Neuronal stem cell (in vitro differentiated cells): ENCODE measurements at places on chromosomes 2 and 18.

DNA sequence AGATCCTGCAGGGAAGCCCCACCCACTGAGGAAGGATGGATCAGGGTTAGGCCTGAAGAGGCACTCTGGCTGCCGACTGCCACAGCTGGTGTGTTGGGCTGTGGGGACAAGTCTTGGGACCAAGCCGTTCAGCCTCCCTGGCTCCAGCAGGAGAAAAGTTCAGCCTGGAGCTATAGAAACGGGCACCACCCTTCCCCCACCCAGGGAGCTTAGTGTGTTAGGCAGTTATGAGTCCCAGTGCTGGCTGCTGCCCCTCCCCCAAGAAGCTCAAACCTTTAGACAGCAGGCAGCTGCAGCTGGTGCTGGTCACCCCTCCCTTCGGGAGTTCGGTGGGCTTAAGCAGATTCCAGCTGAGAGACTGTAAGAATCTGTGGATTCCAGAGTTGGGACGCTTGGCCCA, 447.1 kb upstream of the HS6ST1 start:
- no peak for DNase-seq

- no peak for DNase-seq
Measured at GRCh38 chr2:134943540-134943939, 24.9 kb downstream of the CCNT2 start.

DNA sequence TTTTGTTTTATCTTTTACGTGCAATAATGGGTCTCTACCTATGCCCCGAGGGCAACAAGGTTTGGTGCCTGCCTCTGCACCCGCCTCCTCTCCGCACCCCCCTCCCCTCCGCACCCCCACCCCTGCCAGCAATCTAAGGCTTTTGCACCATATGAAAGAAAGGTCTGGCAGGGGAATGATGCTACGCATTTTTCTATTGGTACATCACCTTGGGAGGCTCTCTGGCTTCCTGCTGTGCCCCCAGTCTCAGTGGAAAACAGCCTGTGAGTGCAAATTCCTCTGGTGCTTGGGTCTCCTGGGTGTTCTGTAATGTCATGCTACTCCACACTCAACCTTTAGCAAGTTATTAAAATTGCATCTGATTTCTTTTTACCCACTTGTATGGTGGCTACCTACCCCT, 161.3 kb upstream of the SMAD7 start:
- no peak for DNase-seq

DNA sequence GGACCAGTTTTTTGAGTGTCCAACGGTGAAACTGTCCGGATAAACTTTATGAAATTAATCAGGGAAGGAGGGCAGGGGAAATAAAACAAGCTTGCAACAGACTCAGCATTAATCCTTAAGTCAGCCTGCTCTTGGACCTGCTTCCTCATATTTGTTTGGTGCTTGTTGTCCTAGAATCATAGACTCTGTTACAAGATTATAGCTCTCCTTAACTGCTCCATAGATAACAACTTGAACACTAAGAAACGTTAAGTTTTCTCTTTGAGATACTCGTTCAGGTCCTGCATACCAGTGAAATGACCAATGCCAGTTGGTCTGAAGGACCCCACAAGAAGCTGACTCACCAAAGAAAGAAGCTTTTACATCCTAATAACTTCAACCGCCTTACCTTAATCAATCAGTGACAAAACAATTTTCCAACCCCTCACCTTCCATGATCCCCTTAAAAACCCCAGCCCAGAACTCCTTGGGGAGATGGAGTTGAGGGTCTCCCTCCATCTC, 493.2 kb downstream of the PID1 start:
- no peak for DNase-seq

DNA sequence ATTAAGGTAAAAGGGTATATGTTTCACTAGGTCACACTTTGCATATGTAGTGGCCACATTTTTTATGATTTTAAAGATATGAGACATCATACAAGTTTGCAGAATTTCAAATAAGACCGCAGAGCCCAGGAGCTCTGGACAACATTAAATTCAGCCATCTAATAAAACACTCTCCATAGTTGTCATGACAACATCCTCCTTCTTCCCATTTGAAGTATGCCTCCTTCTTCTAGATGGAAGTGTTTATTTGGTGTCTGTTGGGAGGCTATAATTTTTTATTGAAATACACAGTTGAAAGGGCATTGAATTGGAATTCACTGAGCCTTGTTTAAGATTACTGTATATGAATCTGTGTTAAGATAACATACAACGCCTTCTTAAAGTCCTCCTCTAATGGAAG, 467.3 kb downstream of the CMPK2 start:
- no peak for DNase-seq

DNA sequence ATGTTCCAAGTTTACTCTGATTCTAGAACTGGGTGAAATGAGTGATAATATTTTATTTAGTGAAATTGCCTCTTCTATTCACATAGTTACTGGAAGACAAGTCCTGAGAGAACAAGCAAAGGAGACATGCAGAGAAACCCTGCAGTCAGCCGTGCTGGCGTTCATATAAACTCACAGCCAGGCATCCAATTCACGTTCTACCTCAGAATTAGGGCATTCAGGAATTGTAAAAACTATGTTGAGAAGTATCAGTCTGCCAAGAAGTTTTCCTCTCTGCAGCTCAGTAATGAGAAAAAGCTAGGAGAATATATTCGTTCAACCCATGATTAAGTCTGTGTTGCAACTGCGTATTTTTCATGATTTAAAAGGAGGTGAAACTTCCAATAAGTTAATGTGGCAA, 156.2 kb upstream of the DSEL start:
- DNase-seq: no peak

- DNase-seq: no peak
Measured at GRCh38 chr18:7635948-7636347, 68.8 kb downstream of the PTPRM start.

- DNase-seq: no peak
Measured at GRCh38 chr2:85862426-85862825, 26.4 kb downstream of the ST3GAL5 start.

- no peak for DNase-seq
Measured at GRCh38 chr18:45254709-45255082, 360.6 kb upstream of the SLC14A2 start.

DNA sequence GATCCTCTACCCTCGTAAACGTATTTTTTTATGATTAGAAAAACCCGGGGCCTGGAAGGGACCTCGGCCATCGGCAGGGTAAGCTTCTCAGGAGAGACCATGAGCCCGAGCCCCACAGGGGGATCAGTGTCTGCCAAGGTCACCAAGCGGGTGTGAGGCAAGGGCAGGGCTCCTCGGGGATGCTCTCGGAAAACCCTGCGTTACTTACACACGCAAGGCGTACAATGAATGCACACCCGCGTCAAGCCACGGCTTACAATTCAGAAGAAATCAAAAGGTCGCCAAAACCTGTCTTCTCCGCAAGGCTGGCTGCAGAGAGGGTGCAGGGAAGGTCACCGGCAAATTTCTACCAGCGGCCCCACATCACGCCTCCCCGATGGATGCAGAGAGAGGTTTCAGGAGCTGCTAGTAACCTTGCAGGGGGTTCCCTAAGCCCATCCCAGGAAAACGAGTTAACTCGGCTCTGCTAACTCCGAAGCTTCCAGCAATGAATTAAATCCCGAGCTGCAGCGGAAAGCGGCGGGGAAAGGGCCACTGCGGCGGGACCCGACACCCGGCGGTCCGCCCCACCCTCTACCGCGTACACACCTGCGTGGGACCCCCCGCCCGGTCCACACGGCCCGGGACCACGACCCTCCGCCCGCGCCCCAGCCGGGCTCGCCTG, 638 bp downstream of the ST3GAL5 start:
- DNase-seq: no peak

DNA sequence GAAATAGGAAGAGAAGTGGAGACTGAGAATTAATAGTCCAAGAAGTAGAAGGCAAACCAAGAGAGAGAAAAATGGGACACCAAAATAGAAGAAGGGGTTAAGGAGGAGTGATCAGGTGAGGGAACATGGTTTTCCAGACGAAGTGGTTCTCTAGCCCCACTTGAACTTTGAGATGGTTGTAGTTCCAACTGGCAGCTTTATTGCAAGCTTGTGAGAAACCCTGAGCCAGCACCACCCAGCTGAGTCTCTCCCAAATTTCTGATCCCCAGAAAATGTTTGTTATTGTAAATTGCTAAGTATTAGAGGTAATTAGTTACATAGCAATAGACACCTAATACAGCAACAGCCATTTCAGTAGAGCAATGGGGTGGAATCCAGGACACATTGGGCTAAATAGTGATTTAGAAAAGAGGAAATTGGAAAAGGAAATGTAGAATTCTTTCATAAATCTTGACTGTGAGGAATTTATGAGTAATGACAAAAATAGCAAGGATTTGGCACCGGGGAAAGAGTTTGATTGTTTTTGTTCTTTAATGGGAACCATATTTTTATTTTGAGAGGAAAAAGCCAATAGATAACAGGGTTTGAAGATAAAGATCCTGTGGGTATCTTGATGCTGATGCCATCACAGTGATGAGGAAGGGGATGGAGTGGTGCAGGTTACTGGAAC, 62.1 kb upstream of the XDH start:
- no peak for DNase-seq

DNA sequence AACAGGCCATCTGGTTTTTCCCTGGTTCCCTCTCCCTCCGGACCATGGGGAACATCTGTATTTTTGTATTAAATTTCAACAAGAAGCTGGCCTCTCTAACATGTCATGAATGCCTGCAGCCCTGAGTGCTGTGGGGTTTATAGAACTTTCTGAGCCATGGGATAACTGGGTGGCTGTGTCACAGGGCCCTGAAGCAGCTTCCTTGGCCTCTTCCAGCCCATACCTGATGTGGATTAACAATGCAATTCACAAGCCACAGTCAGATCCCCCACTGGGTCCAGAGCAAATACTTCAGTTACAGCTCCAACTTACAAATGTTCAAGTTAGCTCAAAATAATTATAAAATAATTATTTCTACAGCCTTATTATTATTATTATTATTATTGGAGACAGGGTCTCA, 307.8 kb upstream of the CELF4 start:
- no peak for DNase-seq

DNA sequence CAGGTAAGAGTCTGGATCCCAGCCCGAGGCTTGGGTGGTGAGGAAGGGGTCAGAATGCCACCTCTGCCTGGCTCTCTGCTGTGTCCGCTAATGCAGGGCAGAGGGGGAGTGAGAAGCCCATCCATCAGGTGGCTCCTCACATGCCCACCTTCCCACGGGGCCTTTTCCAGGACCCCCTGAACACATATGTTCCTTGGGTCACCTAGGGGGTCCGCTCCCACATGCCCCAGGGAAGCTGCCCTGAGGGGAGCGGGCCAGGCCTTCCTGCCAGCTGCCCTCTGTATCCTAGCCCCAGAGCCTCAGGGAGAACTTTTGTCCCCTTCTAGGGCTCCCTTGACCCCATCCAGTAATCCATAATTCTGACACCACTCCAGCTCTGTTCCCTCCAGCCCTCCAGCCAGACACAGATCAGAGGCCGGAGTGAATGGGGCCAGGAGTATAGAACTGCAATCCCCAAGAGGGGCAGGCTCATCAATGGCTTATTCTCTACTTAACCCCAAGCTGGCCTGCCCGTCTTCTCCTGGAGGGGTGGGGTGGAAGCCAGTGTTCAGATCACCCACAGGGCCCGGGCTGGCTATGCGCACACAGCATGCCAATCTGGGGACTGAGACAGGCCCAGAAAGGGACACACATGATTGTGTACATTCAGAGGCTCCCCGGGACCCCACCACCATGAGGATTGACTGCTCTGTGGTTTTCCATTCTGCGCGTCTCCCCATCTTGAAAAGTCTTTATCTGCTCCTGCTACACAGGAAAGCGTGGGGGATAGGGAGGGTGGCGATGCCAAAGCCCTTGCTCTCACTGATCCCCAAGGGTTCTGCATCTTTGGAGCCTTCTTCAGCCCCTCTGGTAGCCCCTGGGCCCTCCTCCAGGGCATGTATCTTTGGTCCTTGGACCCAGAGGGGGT, 1.1 kb downstream of the EMILIN1 start:
- no peak for DNase-seq

GRCh38 chr2:239461291-239462190, 60.7 kb upstream of the HDAC4 start:
- no peak for DNase-seq

DNA sequence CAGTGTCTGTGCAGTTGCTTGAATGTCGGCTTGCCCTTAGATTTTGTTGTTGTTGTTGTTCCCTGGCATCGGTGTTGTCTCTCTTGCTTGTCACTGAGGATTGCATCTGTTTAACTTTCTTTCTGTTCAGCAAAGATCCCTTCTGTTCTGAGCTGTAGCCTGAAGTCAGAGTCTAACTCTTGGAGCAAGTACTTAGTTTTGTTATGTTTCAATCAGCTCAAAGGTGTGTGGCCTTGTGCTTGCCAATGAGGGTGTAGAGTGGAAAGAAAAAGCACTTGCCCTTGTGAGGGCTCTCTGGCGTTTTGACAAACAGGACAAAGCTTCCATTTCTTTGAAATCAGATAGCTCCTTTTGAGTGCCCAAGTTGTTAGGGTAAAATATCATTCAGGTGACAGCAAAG, 757.1 kb upstream of the CDH7 start:
- no peak for DNase-seq
